Forelimb muscle (tissue), 1 donor: ENCODE measurements at places on chromosomes 2 and 18. TPM values are rescaled to one million over a fixed set of nuclear protein-coding genes. Genes with fewer than 3 reads are reported as not detected.

Gene SGPP2
- 1.2 TPM for polyA plus RNA-seq

GRCh38 chr2:128362889-128363228 is 44.2 kb upstream of the HS6ST1 start:
- DNase-seq: no peak

GRCh38 chr2:133607679-133608078 is 39.4 kb upstream of the NCKAP5 start:
- DNase-seq: no peak

DNA sequence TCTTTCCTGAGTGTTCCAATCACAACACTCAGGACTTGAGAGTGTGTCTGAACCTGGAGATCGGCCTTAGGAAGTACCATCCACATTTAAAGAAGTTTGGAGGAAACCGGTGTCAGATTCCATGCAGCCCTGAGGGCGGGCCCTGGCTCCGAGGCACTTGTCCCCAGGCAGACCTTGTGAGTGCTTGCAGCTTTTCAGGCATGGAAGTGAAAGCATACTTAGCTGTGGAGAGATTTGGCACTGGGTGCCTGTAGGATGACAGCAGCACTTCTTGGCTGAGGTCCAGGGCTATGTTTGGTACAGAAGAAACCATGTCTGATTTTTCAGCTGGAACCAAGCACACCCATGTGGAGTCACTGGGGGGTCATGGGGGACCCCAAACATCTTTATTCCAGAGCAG is 230.8 kb downstream of the SEPTIN10 start:
- DNase-seq: peak; percentile 17

DNA sequence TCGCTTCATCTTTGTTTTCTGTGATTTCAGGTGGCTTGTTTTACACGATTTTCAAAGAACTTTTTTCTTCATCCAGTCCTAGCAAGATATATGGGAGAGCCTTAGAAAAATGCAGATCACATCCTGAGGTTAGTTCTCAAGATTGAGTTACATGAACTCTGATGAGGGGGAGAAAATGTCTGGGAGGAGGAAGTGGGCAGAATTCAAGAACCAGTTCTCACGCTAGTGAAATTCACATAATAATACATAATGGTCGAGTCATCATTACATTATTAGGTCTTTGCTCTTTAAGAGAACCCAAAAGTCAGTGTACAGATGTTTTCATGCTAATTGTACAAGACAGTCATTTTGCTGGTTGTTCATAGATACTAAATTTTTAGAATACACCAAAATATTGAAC is 7.0 kb downstream of the TIMM21 start:
- DNase-seq: no peak
